ENCODE measurements at places on chromosomes 2 and 18.

DNA sequence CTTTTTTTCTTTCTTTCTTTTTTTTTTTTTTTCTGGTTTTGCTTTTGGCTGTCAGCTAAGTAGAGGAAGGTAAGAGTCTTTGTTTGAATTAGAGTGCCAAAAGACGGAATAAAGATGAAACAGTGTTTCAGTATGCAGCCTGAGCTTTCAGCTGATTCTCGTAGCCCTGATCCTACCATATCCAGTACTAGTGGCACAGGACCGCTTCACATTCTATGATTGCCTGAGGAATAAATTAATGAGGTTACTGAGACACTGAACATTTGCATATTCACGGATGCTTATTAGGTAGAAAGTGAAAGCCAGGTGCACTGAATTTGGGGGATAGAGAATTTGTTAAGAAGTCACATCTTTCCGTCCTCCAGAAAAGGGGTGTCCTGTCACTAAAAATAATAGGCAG lies 421.5 kb upstream of the POU3F3 start:
- no peak for DNase-seq

DNA sequence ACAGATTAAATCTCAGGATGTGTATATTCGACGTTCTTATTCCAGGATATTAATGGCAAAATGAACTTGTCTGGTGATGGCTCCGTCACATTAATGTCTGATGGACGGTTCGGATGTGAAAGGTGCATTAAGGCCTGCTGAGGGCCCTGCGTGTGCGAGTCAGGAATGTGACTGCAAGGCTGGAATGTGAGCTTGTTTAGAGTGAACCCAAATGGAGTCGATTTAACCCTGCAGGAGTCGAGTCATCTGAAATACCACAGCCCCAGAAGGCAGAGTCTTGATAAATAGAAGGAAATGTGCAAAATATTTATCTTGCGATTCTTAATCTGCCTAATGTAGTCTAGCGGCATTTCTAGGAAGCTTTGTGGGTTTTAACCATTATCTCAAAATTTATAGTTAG lies 44.3 kb downstream of the RDH14 start:
- peak; percentile 84 for DNase-seq

GRCh38 chr2:238162251-238162845 lies 3.6 kb downstream of the ERFE start:
- no peak for DNase-seq

DNA sequence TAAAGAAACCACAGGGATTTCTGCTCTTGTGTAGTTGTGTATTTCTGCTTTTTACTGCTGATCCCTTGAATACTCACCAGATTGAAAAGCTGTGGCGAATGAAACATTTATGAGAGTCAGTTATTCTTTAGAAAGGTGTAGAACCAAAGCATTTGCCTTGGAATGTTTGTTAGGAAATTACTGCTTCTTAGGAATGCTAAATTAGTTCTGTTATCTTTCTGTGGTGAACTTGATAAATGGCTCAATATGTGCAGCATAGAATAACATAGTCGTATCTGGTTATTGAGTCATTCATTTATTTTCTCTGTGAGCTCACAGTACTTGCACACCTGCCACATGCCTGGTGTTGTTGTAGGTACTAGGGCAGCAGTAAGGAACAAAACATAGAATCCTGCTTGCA lies 57.0 kb upstream of the FAM237A start:
- DNase-seq: peak; percentile 27

DNA sequence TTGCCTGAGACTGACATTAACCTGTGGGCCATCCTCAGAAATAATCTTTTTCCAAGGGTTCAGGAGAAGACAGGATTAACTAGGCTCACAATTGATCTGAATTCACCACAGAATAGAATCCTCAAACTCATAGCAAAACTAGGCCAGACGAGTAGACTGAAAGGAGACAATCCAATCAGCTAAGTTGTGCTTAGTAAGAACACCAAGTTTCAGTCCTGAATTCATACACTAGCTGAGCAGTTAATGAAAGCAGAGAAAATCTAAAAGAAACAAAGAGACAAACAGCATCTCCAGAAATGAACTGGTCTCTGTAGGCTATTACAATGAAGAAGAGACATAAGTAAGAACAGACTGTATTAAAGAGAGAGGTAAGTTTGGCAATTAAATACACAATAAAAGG lies 89.5 kb downstream of the GORASP2 start:
- DNase-seq: no peak

DNA sequence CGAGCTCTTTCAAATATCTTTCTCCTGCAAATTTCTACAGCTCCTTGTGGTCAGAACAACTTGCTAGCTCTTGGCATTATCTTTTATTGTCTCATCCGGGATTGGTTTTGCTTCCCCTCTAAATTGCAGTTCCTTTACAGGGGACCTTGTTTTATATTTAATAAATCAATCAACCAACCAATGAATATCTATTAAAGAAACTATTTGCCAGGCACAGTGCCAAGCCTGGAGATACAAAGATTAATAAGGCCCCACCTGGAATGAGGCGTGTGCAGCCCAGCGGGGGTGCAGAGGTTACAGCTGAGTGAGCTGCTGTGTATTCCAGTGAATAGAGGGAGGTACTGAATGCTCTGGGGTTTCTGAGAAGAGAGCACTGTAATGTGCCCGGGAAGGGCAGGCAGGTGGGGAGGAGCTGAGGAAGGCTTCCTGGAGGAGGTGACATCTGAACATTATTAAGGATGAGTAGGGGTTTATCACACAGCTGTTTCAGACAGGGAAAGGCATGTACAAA lies 51.8 kb downstream of the LIPG start:
- DNase-seq: no peak

DNA sequence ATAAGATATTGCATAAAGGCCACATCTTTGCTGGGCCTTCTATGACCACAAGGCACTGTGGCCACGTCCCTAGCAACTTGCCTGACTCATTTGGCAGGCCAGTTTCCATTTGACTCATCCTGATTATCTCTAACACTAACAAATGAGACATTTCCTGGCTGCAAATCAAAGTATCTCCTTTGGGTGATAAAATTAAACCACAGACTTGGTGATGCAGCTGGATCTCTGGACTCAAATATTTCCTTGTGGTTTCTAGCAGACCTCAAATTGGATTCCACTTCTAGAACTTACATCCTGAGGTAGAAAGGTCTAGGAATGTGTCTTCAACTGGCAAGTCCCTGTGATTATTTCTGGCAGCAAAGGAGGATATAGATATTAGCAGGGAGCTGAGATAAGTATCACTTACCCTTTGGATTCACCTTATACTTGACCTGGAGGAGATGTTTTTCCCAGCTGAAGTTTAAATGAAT lies 167.9 kb upstream of the NXPH2 start:
- DNase-seq: peak; percentile 99

- no peak for DNase-seq
Observed at GRCh38 chr2:234296991-234297390, 199.9 kb downstream of the ARL4C start.

GRCh38 chr18:70169747-70170146 lies 35.7 kb downstream of the RTTN start:
- DNase-seq: no peak

DNA sequence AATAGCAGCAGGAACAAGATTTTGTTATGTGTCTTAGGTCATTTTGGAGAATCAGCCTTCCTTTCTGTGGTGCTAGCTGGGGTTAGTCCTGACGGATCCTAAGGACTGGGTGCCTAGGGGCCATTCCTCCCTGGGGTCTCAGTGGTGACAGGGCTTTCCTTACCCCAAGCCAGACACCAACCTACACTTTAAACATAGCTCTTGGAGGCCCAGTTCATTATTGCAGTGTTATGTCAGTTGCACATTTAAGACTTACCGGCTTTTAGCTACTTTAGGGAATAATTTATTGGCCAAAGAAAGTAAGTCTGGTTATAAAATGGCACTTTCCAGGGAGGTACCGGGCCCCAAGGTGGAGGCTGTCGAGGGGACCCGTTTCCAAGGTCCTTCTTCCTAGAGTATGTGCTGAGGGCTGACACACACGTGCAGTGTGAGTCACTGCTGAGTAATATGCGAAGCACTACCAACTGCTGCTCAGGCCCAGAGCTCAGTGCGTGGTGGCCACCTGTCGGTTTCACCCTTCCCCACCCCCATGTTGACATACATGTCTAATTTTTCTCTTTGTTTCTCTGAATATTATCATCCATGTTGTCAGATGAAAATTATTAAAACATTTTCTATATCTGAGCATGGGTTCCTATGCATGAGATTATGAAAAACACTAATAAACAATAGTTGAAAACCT lies 37.0 kb upstream of the GRHL1 start:
- peak; percentile 81 for DNase-seq

- peak; percentile 60 for DNase-seq
Observed at GRCh38 chr2:201363857-201364560, 6.9 kb upstream of the FLACC1 start.
